ENCODE measurements at places on chromosomes 1 and 21. TPM values are rescaled to one million over a fixed set of nuclear protein-coding genes. Genes with fewer than 3 reads are reported as not detected.

The SPATA1 gene
- total RNA-seq = 2.2 TPM

The EXTL1 gene
- total RNA-seq = 3.2 TPM

The EDARADD gene
- total RNA-seq = not detected

The RORC gene
- 2.3 TPM for total RNA-seq

The REN gene
- not detected for total RNA-seq

The DUSP12 gene
- 12.0 TPM for total RNA-seq

DNA sequence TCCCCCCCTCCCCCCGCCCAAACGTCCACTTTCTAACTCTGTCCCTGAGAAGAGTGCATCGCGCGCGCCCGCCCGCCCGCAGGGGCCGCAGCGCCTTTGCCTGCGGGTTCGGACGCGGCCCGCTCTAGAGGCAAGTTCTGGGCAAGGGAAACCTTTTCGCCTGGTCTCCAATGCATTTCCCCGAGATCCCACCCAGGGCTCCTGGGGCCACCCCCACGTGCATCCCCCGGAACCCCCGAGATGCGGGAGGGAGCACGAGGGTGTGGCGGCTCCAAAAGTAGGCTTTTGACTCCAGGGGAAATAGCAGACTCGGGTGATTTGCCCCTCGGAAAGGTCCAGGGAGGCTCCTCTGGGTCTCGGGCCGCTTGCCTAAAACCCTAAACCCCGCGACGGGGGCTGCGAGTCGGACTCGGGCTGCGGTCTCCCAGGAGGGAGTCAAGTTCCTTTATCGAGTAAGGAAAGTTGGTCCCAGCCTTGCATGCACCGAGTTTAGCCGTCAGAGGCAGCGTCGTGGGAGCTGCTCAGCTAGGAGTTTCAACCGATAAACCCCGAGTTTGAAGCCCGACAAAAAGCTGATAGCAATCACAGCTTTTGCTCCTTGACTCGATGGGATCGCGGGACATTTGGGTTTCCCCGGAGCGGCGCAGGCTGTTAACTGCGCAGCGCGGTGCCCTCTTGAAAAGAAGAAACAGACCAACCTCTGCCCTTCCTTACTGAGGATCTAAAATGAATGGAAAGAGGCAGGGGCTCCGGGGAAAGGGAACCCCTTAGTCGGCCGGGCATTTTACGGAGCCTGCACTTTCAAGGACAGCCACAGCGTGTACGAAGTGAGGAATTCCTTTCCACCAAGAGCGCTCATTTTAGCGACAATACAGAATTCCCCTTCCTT lies 158.1 kb downstream of the RUNX1 start:
- peak; percentile 36 for DNase-seq

DNA sequence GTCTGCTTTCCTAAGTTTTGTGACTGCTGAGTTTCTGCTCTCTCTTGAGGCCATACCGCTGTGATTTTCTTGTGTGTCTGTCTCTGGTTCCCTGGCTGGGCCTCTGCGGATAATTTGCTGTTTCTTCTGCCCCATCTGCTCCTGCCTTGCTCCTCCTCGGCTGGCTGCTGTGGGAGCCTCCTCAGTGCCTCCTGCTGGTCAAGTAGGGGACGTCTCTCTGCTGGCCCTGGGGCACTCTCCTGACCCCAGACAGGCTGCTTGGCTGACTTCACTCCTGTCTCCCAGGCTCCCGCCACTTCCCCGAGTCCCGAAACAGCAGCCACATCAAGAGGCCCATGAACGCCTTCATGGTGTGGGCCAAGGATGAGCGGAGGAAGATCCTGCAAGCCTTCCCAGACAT lies 28.5 kb downstream of the ETNK2 start:
- DNase-seq = no peak

- no peak for DNase-seq
Measured at GRCh38 chr1:11985851-11986250, 5.6 kb downstream of the MFN2 start.

DNA sequence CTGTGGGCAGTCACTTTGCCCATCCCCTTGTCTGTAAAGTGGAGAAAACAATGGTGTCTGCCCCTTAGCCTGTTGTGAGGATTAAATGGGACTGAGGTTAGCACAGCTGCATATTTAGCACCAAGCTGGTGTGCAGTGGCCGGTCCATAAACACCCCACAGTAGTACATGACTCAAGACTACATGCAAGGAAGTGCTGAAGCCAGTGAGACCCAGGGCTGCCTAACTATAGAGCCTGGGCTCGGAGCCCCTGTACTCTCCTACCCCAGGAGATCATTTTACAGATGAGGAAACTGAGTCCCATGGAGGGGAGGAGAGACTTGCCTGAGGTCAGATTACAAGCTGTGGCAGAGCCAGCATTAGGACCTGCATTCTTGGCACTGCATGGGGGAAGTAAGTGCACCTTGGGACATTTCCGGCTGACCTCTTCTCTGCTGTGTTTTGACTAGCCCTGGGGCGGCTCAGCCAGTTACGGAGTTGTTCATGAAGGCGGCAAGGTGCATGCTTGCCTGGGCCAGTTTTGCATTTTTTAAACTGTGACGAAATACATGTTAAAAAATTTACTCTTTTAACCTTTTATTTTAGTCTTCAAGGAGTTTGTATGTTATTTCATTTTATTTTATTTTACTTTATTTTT lies 3.2 kb downstream of the SERINC2 start:
- DNase-seq = no peak

DNA sequence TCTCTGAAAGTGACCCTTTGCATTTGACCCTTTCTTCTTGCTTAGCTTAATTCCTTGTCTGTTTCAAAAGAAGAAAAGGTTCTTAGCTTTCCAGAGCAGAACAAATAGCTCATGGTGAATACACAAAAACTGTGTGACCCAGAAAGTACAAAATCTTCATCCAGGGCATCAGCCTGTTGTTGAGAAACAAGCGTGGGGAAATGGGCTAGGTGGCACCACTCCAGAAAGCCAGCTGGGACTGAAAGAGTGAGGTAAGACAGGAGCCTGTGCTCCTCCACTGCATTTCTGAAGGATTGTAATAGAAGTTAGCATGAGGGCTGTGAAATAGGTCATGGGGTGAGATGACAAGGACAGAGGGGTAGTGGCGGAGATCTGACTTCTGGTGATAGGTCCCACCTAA lies 45.8 kb downstream of the CYP2J2 start:
- DNase-seq = peak; percentile 24

GRCh38 chr1:199113265-199113869 lies 474.5 kb downstream of the PTPRC start:
- peak; percentile 20 for DNase-seq

GRCh38 chr1:196873385-196873784 lies 14.5 kb upstream of the CFHR4 start:
- DNase-seq = no peak

DNA sequence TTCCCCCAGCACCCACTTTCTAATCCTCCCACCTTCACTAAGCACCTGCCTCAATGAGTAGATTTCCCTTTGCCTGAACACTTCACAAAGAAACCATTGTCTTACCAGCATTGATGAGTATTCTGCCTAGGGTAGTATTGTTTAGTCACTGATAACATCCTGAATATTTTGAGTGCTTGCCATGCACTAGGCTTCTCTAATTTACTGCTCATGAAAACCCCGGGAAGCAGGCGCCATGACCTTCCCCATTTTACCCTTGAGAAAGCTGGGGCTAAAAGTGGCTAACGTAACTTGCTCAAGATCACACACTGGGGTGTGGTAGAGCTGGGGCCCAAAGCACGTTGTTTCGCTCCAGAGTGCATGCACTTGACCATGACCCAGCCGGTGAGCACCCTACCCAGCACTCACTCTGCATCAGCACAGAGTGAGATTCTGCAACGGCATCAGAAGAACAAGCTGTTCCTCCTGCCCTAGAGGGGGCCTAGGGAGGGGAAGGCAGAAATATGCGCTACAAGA lies 10.6 kb upstream of the F3 start:
- DNase-seq = peak; percentile 32

GRCh38 chr1:6205849-6206519 lies at the start of gene RNF207:
RNF207 (plus strand) TSS chr1:6206119; CDS start chr1:6206536, 417 bp downstream.
- peak; percentile 74 for DNase-seq

DNA sequence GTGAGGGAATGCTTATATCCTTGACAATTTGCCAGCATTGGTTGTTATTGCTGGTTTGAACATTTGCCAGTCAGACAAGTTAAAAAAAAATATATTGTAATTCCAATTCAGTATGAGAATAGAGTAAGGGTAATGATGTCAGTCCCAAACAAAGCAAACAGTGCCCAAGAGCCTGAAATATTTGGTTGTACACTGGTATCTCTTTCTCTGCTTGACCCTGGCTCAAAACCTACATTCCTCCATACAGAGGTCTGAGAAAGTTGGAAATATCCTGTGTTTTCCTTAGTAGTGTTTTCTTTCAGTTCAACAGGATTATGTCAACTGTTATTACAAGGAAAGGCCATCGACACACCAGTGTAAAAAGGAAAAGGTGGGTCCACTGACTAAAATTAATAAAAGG lies 145.6 kb downstream of the MRPL39 start:
- no peak for DNase-seq
